ENCODE measurements at places on chromosomes 3 and 15.

DNA sequence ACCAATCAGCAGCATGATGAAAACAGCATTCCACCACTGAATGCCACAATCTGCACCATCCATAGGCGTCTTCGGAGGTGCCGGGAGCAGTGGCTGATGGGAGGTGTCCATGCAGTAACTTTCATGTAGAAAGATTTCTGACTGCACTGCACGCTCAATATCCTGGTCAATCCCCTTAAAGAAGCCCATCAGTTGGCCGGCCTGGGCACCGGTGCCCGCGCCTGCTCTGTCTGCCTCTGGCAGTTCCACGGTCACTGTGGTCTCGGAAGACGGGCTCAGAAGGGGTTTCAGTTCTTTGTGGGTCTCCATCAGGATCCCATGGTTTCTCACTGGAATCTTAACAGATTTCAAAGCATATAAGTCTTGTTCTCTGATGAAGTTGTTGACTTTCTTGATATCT is 3.9 kb downstream of the LYSMD4 start:
- no peak for DNase-seq

GRCh38 chr3:70716832-70717231 is 404.4 kb upstream of the MDFIC2 start:
- DNase-seq: peak; percentile 72

GRCh38 chr3:10996345-10997013 is 3.9 kb downstream of the SLC6A1 start:
- DNase-seq: no peak

GRCh38 chr3:39388741-39389248 is 5.6 kb downstream of the SLC25A38 start:
- no peak for DNase-seq

DNA sequence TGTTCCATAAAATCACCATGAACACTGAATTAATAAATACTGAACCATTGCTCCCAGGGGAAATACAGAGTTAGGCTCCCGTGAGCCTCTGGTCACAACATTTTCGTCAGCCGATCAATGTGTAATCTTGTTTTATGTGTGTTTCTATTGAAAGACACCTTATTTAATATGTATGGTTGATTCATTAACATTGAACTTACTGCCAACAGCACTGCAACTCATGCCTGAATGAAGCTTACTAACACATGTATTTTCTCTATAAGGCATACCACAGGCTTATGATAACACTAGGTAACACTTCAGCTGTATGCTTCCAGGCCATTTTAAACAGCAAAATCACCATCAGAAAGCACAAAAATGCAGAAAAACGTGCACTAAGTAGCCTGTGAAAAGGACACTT is 9.1 kb upstream of the REC114 start:
- no peak for DNase-seq

- peak; percentile 86 for DNase-seq
Measured at GRCh38 chr3:45055032-45055410, 28.9 kb downstream of the CLEC3B start.

GRCh38 chr3:28117598-28117997 is 123.8 kb upstream of the CMC1 start:
- no peak for DNase-seq

- no peak for DNase-seq
Measured at GRCh38 chr15:95580121-95580520, 750.4 kb upstream of the NR2F2 start.

GRCh38 chr3:18424213-18424728 is 868 bp downstream of the SATB1 start:
- DNase-seq: no peak

DNA sequence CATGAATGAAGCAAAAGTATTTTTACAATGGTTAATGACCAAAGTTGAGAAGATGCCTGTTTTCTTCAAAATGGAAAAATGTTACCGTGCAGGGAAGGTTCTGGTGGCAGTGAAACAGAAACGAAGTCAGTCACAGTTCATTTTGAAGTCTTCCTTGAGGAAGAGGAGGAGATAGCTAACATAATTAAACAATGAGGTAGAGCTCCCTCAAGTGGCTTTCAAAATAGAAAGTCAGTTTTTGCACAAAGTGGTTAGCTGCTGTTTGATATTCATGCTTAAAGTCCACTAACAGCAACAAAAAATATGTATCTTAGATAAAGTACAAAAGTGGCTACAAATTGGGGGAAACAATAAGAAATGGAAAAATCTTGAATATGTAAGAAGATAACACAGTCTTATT is 87.3 kb downstream of the TFG start:
- DNase-seq: peak; percentile 54

DNA sequence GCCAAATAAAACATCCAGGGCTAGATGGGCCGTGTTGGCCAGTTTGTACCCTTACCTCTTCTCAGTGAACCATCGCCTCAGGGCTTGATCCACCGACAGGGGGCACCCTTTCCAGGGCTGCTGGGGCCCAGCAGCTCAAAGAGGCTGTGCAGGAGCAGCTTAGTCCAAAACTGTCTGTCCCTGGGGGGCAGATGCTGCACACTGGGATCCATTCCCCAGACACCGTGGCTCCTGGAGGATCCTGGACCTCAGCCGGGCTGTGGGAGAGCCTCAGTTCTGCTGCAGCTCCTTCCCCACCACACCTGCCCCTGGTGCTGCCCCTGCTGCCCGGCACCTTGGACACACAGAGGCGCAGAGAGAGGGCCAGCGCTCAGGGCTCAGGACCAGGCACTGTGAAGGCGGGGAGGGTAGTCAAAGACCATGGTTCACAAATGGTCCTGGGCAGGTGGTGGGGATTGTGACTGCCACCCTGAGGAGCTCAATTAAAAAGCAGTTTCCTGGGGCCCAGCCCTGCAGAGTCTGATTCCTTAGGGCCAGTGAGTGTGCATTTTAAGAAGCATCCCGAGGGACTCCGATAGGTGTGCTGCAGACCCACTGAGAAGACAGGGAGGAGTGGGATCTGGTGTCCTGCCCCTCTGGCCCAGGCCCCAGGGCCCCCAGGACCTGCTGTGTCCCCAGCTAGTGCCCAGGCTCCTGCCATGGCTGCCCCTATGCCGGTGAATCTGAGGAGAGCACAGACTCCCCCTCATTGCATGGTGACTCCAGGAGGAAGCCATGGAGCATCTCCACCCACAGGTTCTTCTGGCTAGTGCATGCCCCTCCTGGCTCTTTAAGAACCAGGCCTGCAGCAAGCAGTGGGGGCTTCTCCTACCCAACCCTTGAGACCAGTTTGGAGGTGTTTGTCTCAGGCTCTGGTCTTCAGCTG is 86.5 kb upstream of the PRR20G start:
- peak; percentile 5 for DNase-seq

- no peak for DNase-seq
Measured at GRCh38 chr15:33586786-33587697, 276.3 kb downstream of the RYR3 start.

- no peak for DNase-seq
Measured at GRCh38 chr3:133271042-133271441, 128.8 kb upstream of the BFSP2 start.

GRCh38 chr3:31311559-31311958 is 221.2 kb upstream of the STT3B start:
- DNase-seq: no peak

DNA sequence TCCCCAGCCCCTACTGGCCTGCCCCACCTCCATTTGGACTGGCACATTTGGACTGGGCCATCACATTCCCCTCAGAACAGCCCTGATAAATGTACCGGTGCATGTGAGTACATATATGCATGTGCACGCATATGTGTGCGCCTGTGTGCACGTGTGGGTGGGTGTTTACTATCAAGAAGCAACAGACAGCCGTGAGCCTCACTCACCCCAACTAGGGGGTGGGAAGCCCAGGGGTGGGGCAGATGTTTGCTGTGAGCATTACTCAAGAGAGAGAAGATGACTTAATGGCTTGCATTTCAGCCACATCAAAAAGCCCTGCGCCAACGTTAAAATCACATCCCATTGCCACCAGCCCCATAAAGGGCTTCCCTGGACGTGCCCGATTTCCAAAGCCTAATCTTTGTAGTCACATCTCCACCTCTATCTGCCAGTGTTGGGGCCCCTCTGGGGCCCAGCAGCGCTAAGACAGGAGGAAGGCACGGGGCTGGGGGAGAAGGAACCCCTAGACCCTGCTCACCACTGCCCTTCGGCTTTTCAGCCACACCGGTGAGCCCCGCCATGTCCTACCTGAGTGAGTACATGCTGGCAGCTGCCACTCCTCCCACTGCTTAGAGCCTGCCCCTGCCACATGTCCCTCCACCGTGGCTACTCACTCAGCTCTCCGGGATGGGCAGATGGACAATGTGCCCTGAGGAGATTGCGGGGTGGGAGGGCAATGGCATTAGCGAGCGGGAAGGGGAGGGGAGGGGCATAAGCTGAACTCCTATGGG is 10.9 kb downstream of the ITIH3 start:
- DNase-seq: no peak

GRCh38 chr15:57743424-57743823 is 36.9 kb downstream of the POLR2M start:
- peak; percentile 23 for DNase-seq

DNA sequence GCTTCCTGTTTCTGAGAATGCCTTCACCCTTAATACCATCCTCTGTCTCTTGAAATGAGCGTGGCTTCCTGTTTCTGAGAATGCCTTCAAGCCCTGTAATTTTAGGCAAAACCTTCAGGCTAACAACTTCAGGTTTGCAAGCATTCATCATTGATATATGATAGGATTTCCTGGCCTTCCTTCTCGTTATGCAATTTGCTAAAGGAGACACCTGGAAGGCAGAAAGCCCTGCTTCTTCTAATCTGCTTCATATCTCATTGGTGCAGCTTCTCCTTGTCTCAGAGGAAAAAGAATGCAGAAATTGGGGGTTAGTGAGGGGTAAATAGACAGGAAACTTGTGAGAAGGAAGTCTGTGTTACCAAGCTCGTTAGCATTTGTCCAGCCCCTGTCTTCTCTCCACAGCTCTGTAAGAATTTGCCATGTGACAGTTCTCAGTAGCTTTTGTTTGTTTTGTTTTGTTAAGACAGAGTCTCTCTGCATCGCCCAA is 7.3 kb downstream of the ARL6IP5 start:
- DNase-seq: no peak

Measured in fibroblast of mammary gland (primary cell).